ENCODE measurements at places on chromosomes 7 and 10.

DNA sequence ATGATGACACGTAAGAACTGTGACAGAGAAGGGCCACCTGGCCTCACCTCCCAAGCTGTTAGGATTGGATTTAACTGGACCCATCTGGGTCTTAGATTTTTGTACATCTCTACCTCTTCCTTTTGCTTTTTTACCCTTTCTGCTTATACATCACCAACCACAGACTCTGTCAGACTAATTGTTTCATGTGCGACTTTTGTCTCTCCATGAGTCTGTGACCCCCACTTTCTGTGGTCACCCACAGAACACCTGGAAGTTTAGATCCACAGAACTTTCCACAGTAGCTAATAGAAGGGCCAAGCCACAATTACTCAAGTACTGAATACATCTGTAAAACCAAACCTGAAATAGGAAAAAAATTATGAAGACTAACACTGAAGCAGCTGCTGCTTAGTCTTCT is 23.1 kb downstream of the SEC31B start:
- DNase-seq = no peak

- DNase-seq = no peak
These were observed 138.8 kb upstream of the FAM20C start for GRCh38 chr7:53531-53930.

GRCh38 chr10:77530011-77530410 is 107.6 kb downstream of the KCNMA1 start:
- DNase-seq = no peak

DNA sequence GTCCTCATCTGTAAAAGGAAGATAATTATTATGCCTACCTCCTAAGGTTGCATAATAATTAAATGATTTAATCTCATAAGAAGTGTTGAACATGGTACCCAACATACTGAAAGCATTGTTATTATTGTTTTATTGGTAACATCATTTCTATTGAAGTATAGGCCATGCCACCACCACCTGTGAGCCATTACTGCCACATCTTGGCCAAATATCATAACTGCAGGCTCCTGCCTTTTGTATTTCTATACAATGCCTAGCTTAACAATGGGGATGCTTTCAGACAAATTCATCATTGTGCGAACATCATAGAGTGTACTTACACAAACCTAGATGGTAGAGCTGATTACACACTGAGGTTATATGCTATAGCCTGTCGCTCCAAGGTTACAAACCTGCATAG is 61.1 kb upstream of the NPSR1 start:
- DNase-seq = no peak

DNA sequence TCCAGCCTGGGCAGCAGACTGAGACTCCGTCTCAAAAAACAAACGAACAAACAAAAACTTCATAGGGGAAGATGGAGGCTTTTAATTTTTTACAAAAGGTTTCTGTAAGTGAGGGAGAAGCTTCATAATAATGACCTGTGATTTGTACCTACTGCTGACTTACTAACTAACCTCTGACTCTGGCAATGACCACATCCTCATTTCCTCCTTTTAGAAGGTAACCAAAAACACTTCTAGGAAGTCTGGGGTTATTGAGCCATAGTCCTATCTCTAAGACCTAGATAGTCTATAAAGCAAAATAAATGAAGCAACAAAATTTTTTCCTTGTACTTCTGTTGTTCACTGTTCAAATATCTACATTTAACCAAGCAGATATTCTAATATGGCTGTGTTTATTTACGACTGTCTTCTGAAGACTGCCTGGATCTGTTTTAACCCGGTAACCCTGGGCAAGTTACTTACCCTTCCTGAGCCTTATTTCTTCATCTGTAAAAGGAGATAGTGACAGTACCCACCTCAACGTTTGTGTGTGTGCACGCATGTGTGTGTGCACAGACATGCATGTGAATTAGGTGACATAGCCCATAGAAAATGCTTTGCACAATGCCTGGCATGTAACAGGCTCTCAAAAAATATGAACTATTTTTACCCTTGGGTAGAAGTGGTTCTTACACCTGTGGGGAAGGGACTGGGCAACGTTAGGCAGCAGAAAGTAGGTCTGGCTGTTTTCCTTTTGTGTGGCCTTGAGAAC is 30.8 kb upstream of the SMNDC1 start:
- peak; percentile 48 for DNase-seq

GRCh38 chr7:33418251-33418701 is 288.9 kb downstream of the BBS9 start:
- no peak for DNase-seq

GRCh38 chr7:47435889-47436312 is 146.0 kb downstream of the TNS3 start:
- no peak for DNase-seq

- DNase-seq = no peak
These were observed 275.7 kb upstream of the LRGUK start for GRCh38 chr7:133851411-133851810.

GRCh38 chr10:1185911-1186682 is 129.9 kb downstream of the WDR37 start:
- DNase-seq = no peak

DNA sequence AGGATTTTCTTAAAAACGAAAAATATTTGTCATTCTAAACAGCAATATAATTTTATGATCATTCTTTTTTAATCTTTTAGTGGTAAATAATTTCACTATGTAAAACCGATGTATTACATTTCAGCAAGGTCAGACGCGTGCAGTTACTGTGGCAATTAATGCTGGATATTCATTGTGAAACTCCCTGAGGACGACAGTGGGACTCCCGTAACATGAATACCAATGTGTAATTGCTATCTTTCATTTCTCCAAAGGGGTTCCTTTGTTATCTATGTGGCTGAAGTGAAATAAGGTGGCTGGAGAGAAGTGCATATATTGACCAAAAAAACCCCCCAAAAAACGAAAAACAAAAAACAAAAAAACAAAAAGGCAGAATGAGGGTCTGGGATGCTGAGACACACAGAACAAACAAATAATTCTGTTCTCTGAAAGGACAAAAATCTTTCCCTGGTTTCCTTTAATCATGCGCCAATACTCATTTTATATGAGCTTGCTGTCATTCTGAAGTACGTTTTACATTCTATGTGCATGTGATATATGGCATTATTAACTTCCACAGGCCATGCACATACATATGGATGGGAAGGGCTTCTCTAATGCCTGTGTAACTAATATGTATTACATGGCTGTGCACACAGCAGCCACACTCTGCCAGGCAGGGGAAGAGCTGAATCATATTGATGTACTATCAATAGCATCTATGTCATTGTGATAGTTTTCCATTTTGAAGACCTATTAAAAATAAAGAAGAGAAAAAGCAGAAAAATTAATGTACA is 161.4 kb downstream of the RAPGEF5 start:
- DNase-seq = no peak

- no peak for DNase-seq
These were observed 729.9 kb upstream of the GALNT17 start for GRCh38 chr7:70402069-70402468.

GRCh38 chr7:132564849-132565248 is 11.4 kb downstream of the PLXNA4 start:
- DNase-seq = no peak

GRCh38 chr7:132899833-132900232 is 182.1 kb downstream of the CHCHD3 start:
- no peak for DNase-seq

GRCh38 chr7:66138994-66139752 is 24.5 kb downstream of the CRCP start:
- DNase-seq = no peak

GRCh38 chr7:38656968-38657367 is 25.8 kb upstream of the AMPH start:
- no peak for DNase-seq

DNA sequence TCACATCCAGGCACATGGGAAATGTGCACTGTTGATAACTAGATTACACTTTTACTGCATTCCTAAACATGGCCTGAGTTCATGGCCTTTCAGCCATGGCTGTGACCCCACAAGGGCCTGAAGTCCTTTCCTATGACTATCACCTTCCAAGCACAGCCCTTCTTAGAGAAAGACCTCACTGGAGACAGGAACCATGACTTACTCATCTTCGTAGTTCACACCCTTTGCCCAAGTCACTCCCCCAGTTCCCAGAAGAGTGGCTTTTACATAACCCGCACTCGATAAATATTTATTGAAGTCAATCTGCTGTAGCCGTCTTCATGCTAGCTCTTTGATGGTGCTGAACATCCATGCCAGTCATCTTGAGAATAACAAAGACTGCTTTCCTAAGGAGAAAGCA is 632.5 kb upstream of the NRP1 start:
- DNase-seq = no peak

GRCh38 chr10:91884536-91884935 is 24.8 kb downstream of the FGFBP3 start:
- DNase-seq = no peak

DNA sequence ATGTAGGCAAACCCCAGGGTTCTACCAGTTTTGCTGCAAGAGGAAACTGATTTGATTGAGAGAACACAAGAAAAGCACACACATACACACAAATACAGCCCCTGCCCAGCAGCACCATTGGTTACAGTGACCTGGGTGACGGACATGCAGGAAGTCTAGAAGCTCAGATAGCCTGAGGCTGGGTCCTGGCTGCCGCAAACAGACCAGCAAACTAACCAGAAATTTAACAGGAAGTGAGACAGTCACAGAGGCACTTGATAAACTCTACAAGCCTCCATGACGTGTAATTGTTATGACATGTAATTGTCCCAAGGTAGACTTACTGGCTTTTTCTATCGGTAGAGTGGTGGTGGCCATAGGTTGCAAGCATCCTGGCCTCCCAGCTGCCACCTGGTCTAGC is 58.9 kb downstream of the PRKAR2B start:
- DNase-seq = peak; percentile 59

- no peak for DNase-seq
These were observed 25.1 kb downstream of the NEBL start for GRCh38 chr10:20871970-20872369.

DNA sequence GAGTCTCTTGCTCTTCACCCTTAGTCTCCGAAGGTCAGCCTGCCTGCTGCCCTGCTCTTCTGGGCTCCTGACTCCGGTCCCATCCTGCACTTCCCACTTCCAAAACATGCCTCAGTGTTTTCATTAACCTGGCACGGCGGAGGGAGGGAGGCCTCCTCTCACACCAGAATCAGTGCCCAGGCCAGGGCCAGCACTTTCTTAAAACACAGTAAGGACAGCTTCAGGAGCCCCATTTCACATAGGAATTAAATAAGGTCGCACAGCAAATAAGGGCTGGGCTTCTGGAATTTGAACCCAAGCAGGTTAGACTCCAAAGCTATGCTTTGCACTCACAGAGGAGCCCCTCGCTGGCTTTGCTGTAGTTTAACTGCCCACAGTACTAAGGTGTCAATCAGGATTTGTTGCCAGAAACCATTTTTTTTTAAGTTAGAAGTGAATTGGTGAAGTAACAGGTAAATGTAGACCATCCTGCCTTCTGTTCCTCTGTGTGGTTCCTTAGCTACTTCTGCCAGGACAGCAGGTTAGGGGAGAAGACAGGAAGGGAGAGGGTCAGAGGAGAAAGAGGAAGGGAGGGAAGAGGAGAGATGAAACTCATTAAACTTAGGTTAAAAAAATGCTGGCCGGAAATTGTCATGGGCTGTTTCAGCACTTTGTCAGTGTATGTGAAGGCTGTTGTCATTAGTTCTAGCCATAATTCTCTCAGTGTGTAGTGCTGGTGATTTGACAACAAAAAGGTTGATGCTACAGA is 1.1 kb downstream of the RASSF4 start:
- DNase-seq = peak; percentile 18

GRCh38 chr7:69684369-69685292 is 86.4 kb downstream of the AUTS2 start:
- DNase-seq = no peak

DNA sequence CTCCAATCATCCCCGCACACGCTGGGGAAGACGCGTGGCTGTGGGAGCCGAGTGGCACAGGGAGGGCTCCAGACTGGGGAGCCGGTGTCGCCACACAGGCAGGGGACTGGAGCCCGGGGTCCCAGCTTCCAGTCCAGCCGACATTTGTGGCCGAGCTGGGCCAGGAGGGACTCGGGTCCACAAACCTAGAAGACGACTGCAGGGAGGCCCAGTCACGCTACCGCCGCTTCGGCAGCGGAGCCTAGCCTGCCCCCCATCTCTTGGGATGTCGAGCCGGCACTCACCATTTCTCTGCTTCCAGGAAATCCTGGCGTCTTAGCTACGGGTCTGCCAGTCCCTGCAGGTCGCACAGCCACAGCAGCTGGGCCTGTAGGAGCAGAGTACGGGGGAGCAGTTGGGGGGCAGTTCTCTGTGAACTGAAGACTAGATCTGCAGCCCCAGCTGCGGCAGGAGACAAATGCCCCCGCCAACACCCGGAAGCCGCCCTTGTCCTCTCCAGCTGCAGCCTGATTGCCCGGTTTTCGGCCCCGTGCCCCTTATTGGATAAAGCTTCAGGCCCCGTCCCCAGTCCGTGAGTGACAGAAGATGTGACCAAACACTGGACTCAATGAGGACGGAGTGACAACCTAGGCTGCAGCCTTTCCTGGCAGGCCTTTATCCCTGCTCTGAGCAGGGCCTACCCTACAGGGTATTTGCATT is 270.7 kb downstream of the ZNF33B start:
- no peak for DNase-seq

DNA sequence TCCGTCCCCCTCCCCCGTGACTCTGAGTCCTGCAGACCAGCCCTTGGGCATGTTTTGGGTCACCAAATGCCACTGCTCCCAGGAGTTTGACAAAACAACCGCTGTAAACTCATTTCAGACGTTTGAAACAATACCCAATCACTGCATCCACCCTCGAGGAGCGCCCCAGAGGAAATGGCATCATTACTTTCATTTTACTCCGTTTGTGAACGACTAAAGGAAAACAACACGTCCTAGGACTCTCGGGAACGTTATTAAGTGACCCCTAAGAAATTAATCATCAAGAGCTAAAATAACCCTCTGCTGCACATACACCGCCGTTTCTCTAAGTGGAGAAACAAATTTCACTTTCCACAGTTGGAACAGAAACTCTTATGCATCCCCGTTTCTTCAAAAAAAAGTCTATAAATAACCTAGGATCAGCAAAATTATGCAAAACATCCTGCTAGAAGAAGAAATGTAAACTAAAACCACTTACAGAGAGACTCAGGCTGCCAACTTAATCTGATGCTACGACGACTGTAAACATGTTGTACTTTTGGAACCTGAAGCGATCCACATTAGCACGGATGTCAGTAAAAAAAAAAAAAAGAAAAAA is 109.9 kb upstream of the EFCAB10 start:
- peak; percentile 78 for DNase-seq

DNA sequence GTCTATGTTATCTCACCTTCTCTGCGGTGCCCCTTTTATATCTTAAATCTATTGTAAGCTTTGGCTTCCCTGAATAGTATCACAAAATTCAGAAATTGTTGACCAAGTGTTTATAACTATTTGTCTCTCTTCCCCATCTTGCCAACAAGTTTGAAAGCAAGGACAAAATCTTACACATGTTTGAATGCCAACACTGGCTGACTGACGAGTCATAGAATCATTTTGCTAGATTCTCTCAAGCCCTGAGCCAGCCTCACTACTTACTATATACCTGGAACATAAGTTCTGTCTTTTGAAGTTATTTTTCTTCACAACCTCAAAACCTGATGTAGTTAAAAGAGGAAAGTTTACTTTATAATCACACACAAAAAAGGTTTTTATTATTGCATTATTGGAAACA is 700.7 kb downstream of the PHTF2 start:
- DNase-seq = no peak

- no peak for DNase-seq
These were observed 478.6 kb downstream of the LRMDA start for GRCh38 chr10:75910032-75910431.

GRCh38 chr10:77603534-77603927 is 34.1 kb downstream of the KCNMA1 start:
- DNase-seq = peak; percentile 41

Data from activated CD8-positive, alpha-beta memory T cell treated with anti-CD3 and anti-CD28 coated beads, Interleukin-2, amount 10 ng/mL, durations not matched to agents 7 days and 5 days (primary cell).